Ascending aorta (tissue), 2 donors: ENCODE measurements at places on chromosomes 7 and 10.

DNA sequence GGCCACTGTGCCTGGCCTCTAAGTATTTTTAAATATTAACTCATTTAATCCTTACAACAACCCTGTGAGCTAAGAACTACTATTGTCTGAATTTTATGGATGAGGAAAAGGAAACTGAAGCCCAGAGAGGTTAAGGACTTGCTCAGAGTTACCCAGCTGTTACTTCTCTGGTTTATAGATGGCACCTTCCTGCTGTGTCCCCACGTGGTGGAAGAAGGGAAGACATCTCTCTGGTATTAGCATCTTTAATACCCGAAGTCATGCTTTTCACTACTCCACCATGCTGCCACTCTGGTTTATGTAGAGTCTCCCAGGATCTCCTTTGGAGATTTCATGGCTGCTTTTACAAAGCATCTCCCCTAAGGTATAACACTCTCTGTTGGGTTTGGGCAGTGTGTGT, 105.5 kb upstream of the MKLN1 start:
- DNase-seq: no peak

GRCh38 chr10:113713640-113713982, 33.9 kb downstream of the CASP7 start:
- no peak for DNase-seq

DNA sequence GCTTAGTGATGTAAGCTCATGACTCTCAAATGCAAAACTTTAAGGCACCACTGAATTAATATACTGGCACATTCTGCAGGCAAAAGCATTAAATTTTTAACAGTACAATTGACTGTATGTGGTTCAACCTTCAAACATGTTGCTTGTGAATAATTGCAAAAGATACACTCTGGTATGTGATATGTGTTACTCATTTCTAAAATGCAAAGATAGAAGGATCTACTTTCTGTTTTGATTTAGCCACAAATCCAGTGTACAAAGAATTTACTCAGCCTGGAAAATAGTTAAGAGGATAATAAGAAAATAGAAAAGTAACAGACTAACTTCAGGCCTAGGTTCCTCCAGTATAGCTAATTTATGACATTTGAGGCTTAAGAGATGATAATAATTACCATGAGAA, 66.6 kb upstream of the NOBOX start:
- no peak for DNase-seq

GRCh38 chr10:116353817-116354216, 29.6 kb downstream of the CCDC172 start:
- DNase-seq: no peak

DNA sequence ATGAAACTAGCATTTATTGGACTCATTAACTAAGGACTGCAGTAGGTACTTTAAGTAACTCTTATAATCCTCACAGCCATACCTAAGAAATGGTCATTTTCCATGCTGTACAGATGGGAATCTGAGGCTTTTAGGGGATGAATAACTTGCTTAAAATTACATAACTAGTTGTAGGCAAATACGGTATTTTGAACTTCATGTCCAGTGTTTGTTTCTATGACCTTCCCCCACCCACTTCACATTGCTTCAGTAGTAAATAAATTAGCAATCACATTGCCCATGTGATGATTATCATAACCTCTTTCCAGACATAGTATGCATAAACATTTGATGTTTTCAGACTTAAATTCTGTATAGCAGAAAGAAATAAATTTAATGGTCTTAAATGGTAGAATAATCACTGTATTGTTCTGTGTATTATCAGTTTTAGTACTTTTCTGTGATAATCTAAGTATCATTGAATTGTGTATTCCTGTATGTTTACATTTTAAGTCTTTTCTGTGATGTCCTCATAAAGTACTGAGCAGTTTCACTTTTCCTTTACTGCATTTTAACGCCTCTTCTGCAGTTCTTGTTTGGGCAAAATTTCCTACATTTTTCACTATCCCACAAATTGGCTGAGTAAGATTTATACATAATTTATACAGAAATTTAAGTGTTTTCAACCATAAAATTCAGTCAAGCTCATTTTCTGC, 48.3 kb downstream of the ANKIB1 start:
- no peak for DNase-seq

DNA sequence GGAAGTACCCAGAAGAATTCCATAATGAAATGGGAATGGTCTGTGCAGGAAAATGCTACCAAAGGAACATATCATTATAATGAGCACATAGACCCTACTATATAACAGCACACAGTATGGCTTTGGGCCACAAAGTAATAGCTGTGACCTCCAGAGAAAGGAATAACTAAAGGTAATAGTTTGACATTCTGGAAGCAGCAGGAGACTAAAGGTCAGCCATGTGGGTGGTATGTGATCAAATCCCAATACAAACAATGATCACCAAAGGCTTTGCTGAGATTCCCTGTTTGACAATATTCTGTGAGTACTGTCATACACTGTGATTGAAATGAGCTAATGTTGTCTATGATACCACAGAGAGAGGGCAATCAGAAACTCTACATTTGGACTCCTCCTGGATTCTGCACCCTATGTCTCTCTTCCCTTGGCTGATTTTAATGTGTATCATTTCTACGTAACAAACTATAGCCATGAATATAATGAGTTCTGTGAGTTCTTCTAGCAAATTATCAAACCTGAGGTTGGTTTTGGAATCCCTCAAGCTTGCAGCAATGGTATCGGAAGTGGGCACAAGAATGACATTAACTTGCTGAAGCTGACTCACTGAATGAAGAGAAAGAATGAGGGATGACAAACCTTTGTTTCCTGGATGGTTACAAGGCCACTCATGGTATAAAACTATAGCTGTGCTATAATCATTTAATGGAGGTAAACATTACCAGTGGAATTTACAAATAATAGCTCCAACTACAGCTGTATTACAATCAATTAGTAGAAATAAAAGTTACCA, 99.6 kb downstream of the JMJD1C start:
- no peak for DNase-seq

GRCh38 chr10:89535171-89536012, at the start of gene SLC16A12:
SLC16A12 (minus strand) TSS chr10:89535594; CDS start chr10:89462578, 73,016 bp downstream.
- DNase-seq: no peak

DNA sequence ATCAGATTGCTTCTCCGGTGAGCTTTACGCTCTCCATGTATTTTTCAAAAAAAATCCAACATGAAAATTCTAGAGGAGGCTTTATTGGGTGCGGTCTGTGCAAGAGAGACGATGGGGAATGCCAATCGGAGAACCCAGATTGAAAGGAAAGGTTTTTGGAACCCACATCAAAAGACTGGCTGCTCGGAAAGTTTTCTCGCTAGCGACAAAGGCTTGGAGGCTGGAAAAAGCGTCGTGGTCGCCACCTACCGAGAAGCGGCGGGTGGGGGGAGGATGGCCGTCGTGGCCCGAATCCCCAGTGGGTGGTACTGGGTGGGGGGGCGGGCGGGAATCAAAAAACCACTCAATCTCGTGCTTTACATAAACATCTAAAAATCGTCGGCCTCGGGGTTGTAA, 1.1 kb upstream of the GTF2I start:
- DNase-seq: peak; percentile 68

DNA sequence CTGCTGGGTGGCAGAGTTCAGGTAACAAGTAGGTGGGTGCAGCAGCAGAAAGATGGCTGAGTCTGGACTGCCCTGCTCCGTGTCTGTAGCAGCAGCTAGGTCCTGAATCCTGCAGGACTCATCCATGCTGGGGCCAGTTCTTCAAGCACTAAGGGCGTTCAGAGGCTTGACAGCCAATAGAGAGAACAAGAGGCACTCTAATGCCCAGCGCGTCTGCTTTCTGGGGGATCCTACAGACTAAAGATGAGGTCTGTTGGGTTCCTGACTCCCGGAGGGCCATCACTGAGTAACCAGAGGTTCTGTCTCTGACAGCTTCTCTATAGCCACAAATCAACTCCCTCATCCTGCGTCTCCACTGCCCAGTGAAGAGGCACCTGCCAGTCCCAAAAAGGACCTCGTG, 125.5 kb downstream of the PTPN20 start:
- no peak for DNase-seq

- DNase-seq: no peak
Measured at GRCh38 chr10:125482108-125482507, 200.9 kb downstream of the TEX36 start.
